ENCODE measurements at places on chromosomes 2 and 18.

DNA sequence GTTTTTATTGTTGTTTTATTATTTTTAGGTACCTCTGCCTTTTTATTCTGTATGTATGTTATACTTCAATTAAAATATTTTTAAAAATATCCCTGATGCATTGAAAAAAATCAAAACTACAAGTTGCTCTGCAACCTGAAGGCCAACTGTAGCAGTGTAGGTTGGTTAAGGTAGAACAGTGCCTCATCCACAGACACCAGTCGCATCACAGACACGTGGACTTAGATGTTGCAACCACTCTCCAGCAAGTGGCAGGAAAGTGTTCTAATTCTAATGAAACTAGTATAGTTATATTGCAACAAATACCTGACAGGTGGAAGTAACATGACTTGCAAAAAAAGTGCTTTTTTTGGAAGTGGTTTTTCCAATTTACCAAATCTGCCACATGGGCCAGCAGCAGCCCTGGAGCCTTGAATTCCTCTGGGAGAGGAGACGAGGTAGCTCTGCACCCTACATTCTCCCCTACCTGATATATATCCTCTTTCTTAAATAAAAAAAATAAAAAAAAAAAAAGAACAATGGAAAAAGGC lies 28.4 kb upstream of the SLC3A1 start:
- H3K36me3 ChIP-seq: no peaks in the 10 kb centered on the region
- no peak for DNase-seq
- no peaks in the 10 kb centered on the region for H3K4me1 ChIP-seq
- H3K27ac ChIP-seq: no peak overlapping the region
- no peaks in the 10 kb centered on the region for H3K27me3 ChIP-seq
- no peak overlapping the region for H3K4me3 ChIP-seq

DNA sequence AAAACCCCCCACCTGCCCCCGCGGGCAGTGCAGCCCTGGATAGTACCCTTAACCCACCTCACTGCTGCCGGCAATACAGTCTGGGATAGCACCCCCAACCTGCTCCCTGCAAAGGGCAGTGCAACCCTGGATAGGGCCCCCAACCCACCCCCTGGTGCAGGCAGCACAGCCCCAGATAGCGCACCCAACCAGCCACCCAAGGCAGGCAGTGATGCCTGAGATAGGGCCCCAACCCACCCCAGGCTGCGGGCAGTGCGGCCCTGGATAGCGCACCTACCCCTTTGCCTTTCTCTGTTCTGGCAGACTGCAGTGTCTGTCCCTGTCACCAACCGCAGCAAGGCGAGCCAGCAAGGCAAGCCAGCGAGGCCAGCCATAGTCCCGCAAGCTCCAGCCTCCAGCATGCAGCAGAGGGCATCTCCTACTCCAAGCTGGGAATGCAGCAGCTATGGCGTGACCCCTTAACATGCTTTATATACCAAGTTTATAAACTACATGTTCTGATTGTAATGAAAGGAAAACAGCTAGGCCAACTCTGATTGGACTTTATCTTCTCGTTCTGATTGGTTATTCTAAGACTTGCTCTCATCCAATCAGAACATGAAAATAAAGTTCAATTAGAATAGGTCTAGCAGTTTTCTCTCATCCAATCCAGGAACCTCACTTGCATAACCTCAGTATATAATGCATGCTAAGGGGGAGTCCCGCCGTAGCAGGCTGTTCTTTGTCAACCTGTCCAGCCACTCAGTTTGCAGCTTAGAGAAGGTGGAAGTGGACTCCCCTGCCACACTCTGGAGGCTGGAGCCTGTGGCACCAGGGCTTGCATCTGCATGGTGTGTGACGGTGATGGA lies 34.1 kb upstream of the ANKRD62 start:
- H3K36me3 ChIP-seq: no peaks in the 10 kb centered on the region
- H3K4me1 ChIP-seq: no peaks in the 10 kb centered on the region
- no peak overlapping the region for H3K4me3 ChIP-seq
- H3K27me3 ChIP-seq: no peaks in the 10 kb centered on the region

GRCh38 chr2:120612931-120613330 lies 122.7 kb upstream of the GLI2 start:
- DNase-seq: no peak
- no peaks in the 10 kb centered on the region for H3K36me3 ChIP-seq
- H3K27ac ChIP-seq: no peak overlapping the region
- no peaks in the 10 kb centered on the region for H3K4me1 ChIP-seq

DNA sequence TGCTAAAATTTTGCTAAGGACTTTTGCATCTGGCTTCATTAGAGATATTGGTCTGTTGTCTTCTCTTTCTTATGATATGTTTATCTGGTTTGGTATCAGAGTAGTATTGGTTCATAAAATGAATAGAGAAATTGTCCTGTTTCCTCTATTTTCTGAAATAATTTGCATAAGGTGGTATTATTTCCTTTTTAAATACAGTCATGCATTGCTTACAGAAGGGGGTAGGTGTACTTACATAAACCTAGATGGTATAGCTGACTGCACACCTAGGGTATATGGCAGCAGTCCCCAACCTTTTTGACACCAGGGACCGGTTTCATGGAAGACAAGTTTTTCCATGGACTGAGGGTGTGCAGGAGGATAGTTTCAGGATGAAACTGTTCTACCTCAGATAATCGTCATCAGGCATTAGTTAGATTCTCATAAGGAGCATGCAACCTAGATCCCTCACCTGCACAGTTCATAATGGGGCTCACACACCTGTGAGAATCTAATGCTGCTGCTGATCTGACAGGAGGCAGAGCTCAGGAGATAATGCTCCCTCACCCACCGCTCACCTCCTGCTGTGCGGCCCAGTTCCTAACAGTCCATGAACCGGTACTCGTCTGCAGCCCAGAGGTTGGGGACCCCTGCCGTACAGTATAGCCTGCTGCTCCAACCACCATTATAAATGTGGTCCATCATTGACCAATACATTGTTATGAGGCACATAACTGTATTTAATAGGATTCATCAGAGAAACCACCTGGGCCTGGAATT lies 189.2 kb downstream of the FAM210A start:
- H3K4me1 ChIP-seq: peaks cover 31% of the 10 kb centered on the region
- no peaks in the 10 kb centered on the region for H3K27me3 ChIP-seq
- no peak for DNase-seq

- H3K4me3 ChIP-seq: no peak overlapping the region
- no peak overlapping the region for H3K27ac ChIP-seq
- H3K36me3 ChIP-seq: no peaks in the 10 kb centered on the region
- no peaks in the 10 kb centered on the region for H3K4me1 ChIP-seq
Observed at GRCh38 chr2:191593622-191594385, 84.1 kb upstream of the NABP1 start.

- H3K27me3 ChIP-seq: no peaks in the 10 kb centered on the region
- no peaks in the 10 kb centered on the region for H3K36me3 ChIP-seq
- no peaks in the 10 kb centered on the region for H3K4me1 ChIP-seq
- DNase-seq: no peak
- H3K27ac ChIP-seq: no peak overlapping the region
- H3K4me3 ChIP-seq: no peak overlapping the region
Observed at GRCh38 chr2:168687314-168687713, 115.1 kb upstream of the NOSTRIN start.

GRCh38 chr2:149738767-149739166 lies 151.2 kb upstream of the MMADHC start:
- H3K27ac ChIP-seq: no peak overlapping the region
- H3K36me3 ChIP-seq: no peaks in the 10 kb centered on the region
- DNase-seq: no peak
- H3K4me3 ChIP-seq: no peak overlapping the region
- no peaks in the 10 kb centered on the region for H3K27me3 ChIP-seq

- DNase-seq: peak; percentile 54
- peak within 1 kb of the TSS; percentile 87 for H3K4me3 ChIP-seq
- no peaks in the 10 kb centered on the region for H3K4me1 ChIP-seq
- H3K27me3 ChIP-seq: no peaks in the 10 kb centered on the region
Observed at GRCh38 chr18:24014062-24014985, at the start of gene TTC39C. TSS of gene TTC39C (plus strand) at chr18:24014754. CDS start at chr18:24014872, 118 bp downstream.

- peaks cover 8% of the 10 kb centered on the region for H3K4me1 ChIP-seq
- H3K36me3 ChIP-seq: no peaks in the 10 kb centered on the region
- peaks cover 10% of the 10 kb centered on the region for H3K27me3 ChIP-seq
- peak overlapping the region; percentile 38 for H3K4me3 ChIP-seq
Observed at GRCh38 chr2:45009928-45010701, 863 bp upstream of the SIX2 start.

GRCh38 chr2:207338610-207339009 lies 172.9 kb upstream of the KLF7 start:
- DNase-seq: no peak
- H3K27me3 ChIP-seq: no peaks in the 10 kb centered on the region
- no peak overlapping the region for H3K27ac ChIP-seq
- no peaks in the 10 kb centered on the region for H3K4me1 ChIP-seq
- H3K4me3 ChIP-seq: no peak overlapping the region

DNA sequence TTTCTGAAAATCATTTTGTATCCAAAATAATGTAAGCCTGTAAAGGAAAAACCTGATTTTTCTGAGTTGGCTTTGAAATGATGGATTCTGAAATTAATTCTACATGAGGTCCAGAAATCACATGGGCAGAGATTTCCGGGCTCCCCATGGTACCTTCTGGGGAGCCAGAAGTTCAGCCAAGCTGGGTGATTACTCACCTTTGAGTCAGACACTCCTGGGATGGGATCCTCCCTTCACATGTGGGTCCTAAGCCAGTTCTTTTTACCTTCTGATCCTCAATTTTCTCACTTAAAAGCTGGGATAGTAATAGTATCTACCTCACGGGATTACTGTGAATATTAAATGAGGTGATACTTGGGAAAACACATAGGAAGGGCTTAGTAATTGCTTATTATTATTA lies 179.8 kb upstream of the EPAS1 start:
- H3K27me3 ChIP-seq: no peaks in the 10 kb centered on the region
- H3K4me1 ChIP-seq: no peaks in the 10 kb centered on the region
- no peaks in the 10 kb centered on the region for H3K36me3 ChIP-seq
- no peak overlapping the region for H3K4me3 ChIP-seq
- no peak overlapping the region for H3K27ac ChIP-seq

DNA sequence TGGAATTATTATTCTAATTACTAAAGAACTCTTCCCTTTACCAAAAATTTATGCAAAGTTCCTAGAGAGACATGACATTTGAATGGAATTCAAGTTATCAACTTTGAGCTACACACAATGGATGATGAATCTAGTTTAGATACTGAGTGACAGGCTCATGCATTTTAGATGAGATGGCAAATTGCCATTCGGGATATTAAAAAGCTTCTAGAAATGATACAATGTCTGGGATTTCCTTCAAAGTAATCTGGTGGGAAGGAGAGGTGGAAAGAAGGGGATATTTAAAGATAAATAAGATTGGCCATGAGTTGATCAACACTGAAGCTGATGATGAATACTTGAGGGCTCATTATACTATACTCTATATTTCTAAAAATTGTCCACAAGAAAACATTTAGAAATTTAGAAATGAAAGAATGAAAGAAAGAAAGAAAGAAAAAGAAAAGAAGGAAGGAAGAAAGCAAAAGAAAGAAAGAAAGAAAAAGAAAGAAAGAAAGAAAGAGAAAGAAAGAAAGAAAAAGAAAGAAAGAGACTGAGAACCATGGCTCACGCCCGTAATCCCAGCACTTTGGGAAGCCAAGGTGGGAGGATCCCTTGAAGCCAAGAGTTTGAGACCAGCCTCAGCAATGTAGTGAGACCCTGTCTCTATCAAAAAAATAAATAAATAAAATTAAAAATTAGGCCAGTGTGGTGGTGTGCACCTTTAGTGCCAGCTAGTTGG lies 62.6 kb upstream of the NEDD4L start:
- no peak for DNase-seq
- no peak overlapping the region for H3K4me3 ChIP-seq
- no peaks in the 10 kb centered on the region for H3K36me3 ChIP-seq
- H3K27me3 ChIP-seq: no peaks in the 10 kb centered on the region

- no peak overlapping the region for H3K27ac ChIP-seq
- H3K4me3 ChIP-seq: no peak overlapping the region
- no peaks in the 10 kb centered on the region for H3K27me3 ChIP-seq
- DNase-seq: no peak
Observed at GRCh38 chr2:105731511-105731910, 13.2 kb upstream of the NCK2 start.

DNA sequence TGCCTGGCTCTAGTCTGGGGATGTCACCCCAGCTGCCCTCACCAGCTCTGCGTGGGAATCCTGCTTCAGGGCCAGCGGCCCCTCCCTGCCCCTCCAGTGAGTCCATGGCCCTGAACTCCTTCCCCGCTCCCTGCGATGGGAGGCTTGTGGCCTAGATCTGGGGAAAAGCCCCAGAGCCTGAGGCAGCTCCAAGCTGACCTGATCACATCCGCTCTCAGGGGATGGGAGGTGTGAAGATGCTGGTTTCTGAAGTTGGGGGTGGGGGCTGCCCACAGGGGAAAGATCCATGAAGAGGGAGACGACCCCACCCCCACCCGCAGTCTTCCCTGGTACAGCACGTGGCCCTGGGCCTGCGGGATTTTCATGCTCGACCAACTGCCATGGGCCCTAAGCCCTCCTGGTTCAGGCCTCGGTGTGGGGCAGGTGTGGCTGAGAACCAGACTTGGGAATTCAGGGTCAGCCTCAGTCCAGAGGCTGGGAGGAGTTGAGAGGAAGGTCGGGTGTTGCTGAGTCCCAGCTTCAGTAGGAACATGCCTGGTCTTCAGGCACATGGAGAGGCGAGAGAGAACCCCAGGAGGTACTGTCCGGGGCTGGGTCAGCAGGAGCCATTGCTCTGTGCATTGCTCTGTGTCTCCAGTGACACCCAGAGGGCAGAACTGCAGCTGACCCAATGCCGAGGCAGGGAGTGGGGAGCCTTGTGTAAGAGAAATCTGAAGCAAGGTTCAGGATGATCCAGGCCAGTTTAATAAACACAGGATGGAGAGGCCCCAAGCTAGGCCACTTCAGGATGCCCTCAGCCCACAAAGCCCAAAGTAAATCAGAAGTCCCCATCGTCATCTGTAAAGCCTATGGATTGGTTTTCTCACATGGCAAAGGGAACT lies 115.1 kb downstream of the CAPN13 start:
- H3K4me3 ChIP-seq: no peak overlapping the region
- H3K4me1 ChIP-seq: no peaks in the 10 kb centered on the region
- H3K27me3 ChIP-seq: no peaks in the 10 kb centered on the region
- no peak overlapping the region for H3K27ac ChIP-seq
- DNase-seq: no peak

GRCh38 chr18:77063260-77063659 lies 69.3 kb downstream of the MBP start:
- H3K27me3 ChIP-seq: no peaks in the 10 kb centered on the region
- no peak overlapping the region for H3K27ac ChIP-seq
- DNase-seq: no peak
- no peaks in the 10 kb centered on the region for H3K36me3 ChIP-seq

- no peak for DNase-seq
- no peak overlapping the region for H3K4me3 ChIP-seq
- H3K27ac ChIP-seq: no peak overlapping the region
- H3K36me3 ChIP-seq: no peaks in the 10 kb centered on the region
- no peaks in the 10 kb centered on the region for H3K27me3 ChIP-seq
- no peaks in the 10 kb centered on the region for H3K4me1 ChIP-seq
Observed at GRCh38 chr2:260507-261161, 3.2 kb downstream of the SH3YL1 start.

- H3K27me3 ChIP-seq: no peaks in the 10 kb centered on the region
- no peak overlapping the region for H3K27ac ChIP-seq
- no peaks in the 10 kb centered on the region for H3K4me1 ChIP-seq
- DNase-seq: no peak
Observed at GRCh38 chr2:197254776-197255530, 55.6 kb downstream of the ANKRD44 start.

GRCh38 chr18:30439174-30439573 lies 603.4 kb downstream of the DSC3 start:
- H3K27me3 ChIP-seq: no peaks in the 10 kb centered on the region
- no peaks in the 10 kb centered on the region for H3K4me1 ChIP-seq
- DNase-seq: no peak
- H3K4me3 ChIP-seq: no peak overlapping the region
- no peak overlapping the region for H3K27ac ChIP-seq

- H3K4me1 ChIP-seq: no peaks in the 10 kb centered on the region
- H3K27ac ChIP-seq: no peak overlapping the region
- H3K36me3 ChIP-seq: no peaks in the 10 kb centered on the region
Observed at GRCh38 chr2:144624451-144624850, 104.5 kb upstream of the ZEB2 start.

Measured in prostate gland (tissue), 2 donors.